A172 (cell line): ENCODE measurements at places on chromosomes 3 and 15. TPM values are rescaled to one million over a fixed set of nuclear protein-coding genes. Genes with fewer than 3 reads are reported as not detected.

Gene BOC
- 3.1 and 4.5 TPM in 2 replicates for total RNA-seq

Gene CACNA1D
- 0.05 TPM in 1 of 2 replicates, not detected in the other for total RNA-seq

Gene BTBD1
- 92.6 and 99.4 TPM in 2 replicates for total RNA-seq

Gene ZNF710
- 6.2 and 6.6 TPM in 2 replicates for total RNA-seq

Gene LCMT2
- 10.2 and 17.7 TPM in 2 replicates for total RNA-seq

Gene SNTN
- total RNA-seq: not detected in 2 replicates

Gene LRTM1
- not detected in 2 replicates for total RNA-seq

Gene C2CD4A
- total RNA-seq: 0.26 TPM in 1 of 2 replicates, not detected in the other

Gene BFSP2
- total RNA-seq: not detected in 2 replicates

Gene MNS1
- total RNA-seq: 7.8 and 9.3 TPM in 2 replicates

Gene GLCE
- 12.5 and 17.8 TPM in 2 replicates for total RNA-seq

Gene TRIM71
- total RNA-seq: under 0.01 and 0.05 TPM in 2 replicates

Gene CORO2B
- total RNA-seq: 0.43 and 1.2 TPM in 2 replicates

Gene RPLP1
- total RNA-seq: 186 and 499 TPM in 2 replicates

Gene RPP25
- 1.1 and 1.5 TPM in 2 replicates for total RNA-seq

Gene CX3CR1
- not detected in 2 replicates for total RNA-seq

Gene ISLR
- 0.41 and 0.53 TPM in 2 replicates for total RNA-seq

Gene BTLA
- total RNA-seq: not detected in 2 replicates

Gene TF
- total RNA-seq: under 0.01 and 1.7 TPM in 2 replicates

Gene TNNC1
- 16.5 and 36.6 TPM in 2 replicates for total RNA-seq

Gene DUOXA2
- not detected in 2 replicates for total RNA-seq

Gene SQOR
- total RNA-seq: 19.0 and 21.7 TPM in 2 replicates

Gene FAM81A
- 0.78 and 1.3 TPM in 2 replicates for total RNA-seq

Gene RTP2
- total RNA-seq: not detected in 2 replicates

Gene MME
- 77.8 and 134 TPM in 2 replicates for total RNA-seq

Gene FETUB
- total RNA-seq: 0.45 TPM in 1 of 2 replicates, not detected in the other

Gene BSN
- 0.10 and 0.12 TPM in 2 replicates for total RNA-seq

Gene CCR5
- not detected in 2 replicates for total RNA-seq

Gene TM4SF4
- not detected in 2 replicates for total RNA-seq

Gene B2M
- 2,498 and 2,773 TPM in 2 replicates for total RNA-seq

Gene CCDC54
- total RNA-seq: not detected in 2 replicates

Gene SPINT1
- total RNA-seq: 0.22 and 1.3 TPM in 2 replicates

Gene EXOG
- total RNA-seq: 10.9 and 13.6 TPM in 2 replicates

Gene CDC25A
- total RNA-seq: 21.1 and 33.6 TPM in 2 replicates

Gene GP9
- not detected in 2 replicates for total RNA-seq

Gene WNT5A
- 10.1 and 15.6 TPM in 2 replicates for total RNA-seq

Gene RHOV
- total RNA-seq: 0.22 and 1.4 TPM in 2 replicates

Gene RASGRP1
- total RNA-seq: 1.5 and 1.6 TPM in 2 replicates

Gene TLR9
- not detected in 2 replicates for total RNA-seq

Gene DUOX1
- total RNA-seq: not detected in 2 replicates

Gene TRIM42
- total RNA-seq: not detected in 2 replicates

Gene THAP10
- total RNA-seq: 4.5 and 11.0 TPM in 2 replicates

Gene RTP3
- not detected in 2 replicates for total RNA-seq

Gene GPR149
- not detected in 2 replicates for total RNA-seq
